T-helper 22 cell (primary cell): ENCODE measurements at places on chromosomes 1 and 21.

GRCh38 chr1:158119976-158120653 is 60.6 kb upstream of the CD1D start:
- DNase-seq: no peak

DNA sequence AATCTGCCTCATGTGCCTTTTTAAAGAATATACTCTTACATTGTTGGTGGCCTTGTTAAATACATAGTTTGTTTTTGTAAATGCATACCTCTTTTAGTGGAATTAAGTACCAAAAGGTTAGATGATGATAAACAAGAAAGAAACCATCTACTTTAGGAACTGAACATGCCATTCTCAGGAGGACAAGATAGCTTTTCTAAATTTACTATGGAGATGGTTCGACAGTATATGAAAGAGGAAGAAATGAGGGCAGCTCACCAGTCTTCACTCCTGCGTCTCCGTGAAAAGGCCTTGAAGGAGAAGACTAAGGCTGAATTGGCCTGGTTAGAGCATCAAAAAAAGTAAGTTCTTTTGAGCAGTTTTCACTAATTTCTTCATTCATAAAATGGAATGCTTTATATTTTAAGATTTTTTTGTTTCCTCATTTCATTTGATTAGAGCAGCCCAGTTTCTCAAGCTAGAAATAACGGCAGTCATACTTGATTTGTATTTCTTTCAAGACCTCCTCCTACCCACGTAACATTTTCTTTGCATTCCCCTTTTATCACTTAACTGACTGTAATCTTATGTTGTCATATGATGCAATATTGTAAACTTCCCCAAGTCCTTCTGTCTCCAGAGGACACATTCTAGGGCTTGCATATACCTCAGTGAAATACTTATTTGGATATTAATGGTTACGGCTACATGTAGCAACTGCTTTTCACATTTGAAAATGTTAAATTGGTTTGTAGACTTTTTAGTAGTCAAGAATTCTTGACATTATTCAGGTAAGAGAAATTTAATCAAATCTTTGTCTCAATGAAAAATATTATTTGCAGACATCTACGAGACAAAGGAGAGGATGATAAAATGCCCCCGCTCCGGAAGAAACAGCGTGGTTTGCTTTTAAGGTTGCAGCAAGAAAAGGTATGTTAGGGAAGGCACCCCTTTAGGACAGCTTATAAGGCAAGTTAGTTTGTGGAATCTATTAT is 99.3 kb downstream of the CEP350 start:
- DNase-seq: no peak

DNA sequence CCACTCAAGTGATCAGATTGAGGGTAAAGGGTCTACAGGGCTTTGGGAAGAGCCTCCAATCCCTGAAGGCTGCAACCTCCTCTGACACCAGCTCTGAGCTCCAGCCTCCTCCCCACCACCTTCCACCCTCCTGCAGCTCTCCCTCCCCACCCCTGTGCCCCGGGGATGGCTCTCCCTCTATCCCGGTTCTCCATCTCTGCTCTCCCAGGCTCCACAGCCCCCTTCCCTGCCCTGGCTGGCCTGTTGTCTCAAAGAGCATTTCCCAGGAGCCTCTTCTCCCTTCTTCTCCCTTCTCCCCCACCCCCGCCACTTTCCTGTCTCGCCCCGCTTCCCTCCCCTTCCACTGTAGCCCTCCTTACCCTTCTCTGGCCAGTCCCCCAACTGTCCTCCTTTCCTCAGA is 1.1 kb downstream of the PLEKHA6 start:
- no peak for DNase-seq

GRCh38 chr1:23875382-23875781 is 7.3 kb upstream of the FUCA1 start:
- DNase-seq: no peak

DNA sequence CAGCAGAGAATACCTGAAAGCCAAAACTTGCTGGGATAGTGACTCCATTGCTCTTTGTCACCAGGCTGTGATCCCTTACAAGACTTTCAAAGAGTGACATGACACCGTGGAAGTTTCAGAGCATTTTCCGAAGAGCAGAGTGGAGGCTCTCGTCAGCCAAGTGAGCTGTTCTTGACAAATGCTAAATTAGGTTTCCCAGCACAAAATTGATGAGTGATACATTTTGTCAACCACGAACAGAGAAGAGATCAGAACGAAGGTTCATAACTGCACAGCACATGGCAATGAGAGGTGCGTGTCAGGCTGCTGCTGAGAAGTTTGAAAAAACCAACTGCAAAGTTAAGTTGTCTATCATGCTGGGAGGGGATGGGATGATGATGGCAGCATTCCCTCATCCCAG is 184.4 kb upstream of the C1orf174 start:
- no peak for DNase-seq

DNA sequence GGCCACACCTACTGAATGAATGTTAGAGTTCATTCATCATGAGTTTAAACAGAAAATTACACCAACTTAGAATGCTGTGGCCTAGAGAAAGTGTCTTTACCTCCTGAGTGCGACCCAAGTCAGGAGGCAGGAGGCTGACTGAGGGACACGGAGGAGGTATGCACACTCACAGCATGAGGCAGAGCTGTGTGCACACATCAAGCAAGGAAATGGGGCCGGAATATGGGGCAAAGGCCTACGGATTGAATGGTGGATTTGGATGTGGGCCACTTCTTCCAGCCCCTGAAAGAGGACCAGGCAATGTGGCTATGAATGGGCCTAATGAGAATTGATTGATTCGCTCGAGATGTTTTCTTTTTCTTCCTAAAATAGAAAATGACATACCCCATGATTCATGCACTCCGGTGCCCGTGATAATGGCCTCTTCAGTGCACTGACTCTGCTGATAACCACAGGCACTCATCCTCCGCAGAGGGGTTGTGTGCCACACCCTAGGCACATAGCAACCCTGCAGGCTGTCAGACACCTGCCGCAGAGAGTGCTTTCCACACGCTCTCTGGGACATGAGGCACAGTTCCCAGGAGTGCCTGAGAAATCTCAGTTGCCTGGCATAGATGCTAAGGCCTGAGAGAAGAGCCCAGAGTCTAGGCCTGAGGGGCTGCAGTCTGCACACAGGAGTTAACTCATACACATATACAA is 155.5 kb downstream of the GLUL start:
- DNase-seq: no peak

- DNase-seq: no peak
Observed at GRCh38 chr1:18632218-18632588, 1.6 kb downstream of the PAX7 start.

GRCh38 chr1:183227422-183228346 is 41.6 kb downstream of the LAMC2 start:
- DNase-seq: no peak

DNA sequence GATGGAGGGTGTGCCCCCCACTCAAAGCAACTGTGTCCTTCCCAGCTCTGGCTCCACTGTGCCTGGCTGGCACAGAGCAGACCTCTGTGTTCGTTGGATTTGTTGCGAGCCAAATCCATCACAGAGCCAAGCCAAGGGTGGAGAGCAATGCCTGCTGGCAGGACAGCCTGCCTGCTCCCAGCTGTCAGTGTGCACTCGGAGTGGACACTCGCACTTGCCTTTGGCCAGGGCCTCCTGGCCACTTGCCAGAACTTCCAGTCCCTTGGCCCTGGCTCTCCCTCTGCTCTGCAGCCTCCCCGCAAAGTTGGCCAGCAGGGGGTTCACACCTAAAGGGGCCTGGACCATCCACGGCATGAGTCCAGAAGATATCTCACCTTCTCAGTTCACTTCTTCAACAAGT is 16.4 kb downstream of the HEYL start:
- no peak for DNase-seq

DNA sequence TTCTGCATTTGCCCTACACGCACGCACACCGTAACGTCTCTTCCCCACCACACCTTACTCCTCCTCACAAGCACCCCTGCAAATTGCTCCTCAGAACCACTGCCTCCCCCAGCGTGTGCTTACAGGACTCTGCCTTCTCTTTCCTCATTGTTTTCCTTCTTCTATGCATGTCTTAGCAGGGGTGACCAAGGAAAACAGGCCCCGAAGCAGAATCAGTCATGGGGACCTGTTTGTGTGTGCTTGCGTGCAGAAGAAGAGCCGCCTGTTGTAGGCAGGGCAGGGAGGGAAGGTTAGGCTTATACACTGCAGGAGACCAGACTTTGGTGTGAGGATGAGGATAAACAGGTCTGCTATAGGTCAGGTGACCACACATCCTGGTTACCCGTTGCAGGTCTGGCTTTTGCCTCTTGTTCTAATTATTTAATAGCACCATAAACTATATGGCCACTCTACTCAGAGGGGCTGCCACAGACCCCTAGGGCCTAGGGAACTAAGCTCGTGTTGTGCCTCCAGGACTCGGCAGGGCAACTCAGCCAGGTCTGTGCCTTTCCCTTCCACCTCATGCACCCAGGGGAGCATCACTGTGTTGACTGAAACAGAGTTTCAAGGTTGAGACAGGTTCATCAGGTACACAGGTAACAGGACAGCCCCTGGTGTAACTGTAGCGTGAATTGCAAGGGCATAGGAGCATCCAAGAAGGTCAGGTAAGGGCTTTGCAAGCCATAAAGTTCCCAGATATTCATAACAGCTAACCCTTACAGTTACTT is 60.8 kb upstream of the EPS8L3 start:
- DNase-seq: no peak

GRCh38 chr21:45972716-45973474 is 8.7 kb upstream of the COL6A1 start:
- DNase-seq: no peak

DNA sequence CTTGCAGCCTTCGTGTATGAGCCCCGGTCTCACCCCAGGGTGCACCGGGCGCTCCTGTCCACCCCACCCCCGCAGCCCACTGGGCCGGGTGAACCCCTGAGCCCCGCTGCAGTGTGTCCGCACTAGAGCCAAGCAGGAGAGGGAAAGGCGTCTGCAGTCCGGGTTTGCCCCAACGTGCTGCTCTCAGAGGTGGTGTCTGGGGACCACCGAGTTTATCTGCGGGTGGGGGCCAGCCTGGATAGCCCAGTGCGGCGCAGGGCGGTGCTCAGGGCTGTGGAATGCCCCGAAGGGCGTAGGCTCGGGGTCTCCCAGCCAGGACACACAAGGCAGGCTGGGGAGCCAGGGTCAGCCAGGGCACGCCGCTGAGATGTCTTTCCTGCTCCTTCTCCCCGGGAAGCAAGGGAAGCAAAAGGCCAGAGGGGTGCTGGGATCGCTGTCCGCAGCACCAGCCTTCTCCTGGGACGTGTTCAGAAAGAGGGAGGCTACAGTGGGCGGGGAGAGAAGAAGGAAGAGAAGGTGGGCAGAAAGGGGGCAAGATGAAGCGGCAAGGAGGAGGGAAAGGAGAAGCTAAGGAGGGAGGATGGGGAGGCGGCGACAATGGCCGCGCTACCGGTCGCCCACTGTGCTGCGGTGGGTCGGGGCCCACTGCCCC is 56.6 kb downstream of the MAB21L3 start:
- DNase-seq: no peak

DNA sequence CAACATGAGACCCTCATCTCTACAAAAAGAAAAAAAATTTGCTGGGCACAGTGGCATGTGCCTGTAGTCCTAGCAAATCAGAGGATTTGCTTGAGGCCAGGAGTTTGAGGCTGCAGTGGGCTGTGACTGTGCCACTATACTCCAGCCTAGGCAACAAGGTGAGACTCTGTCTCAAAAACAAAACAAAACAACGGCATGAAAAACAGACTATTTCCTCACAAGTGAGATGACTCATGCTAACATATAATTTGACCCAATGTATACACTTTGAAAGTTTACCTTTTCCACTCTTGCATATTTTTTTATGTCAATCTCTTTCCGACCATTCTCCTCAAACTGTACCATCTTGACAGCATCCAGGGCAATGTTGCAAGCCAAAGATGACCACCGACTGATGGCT is 17.5 kb downstream of the CCT3 start:
- DNase-seq: no peak

DNA sequence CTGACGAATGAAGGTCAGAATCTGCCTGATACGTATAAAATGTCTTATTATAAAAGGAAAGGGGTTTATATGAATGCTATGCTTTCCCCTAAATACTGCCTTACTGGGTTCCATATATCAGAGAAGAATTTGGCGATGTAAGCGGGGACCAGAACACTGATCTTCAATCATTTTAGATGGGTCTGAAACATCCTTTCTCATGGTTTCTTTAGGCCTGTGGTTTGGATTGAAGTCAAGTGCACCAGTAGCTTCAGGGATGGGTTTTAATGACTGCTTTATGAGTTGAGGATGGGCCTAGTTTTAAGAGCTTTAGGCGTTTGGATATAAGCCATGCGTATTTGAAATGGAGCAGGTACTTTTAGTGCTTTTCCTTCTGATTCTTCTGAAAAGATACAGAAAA is 6.9 kb downstream of the FMN2 start:
- DNase-seq: no peak

DNA sequence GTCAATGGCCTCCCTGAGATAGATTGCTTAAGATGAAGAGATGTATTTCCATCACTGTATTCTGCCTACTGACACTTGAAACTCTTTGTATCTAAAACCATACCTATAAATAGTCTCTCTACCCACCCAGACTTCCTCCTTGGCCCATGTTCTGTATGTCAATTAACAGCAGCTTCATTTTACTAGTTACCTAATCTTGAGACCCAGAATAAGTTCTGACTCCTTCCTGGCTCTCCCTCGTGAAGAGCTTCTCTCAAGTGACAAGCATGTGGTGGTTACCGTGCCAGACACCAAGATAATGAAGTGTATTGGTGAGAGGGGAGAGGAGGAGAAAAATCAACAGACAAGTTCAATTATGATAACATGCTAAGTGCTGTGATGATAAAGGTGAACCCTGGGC is 128.8 kb upstream of the RAVER2 start:
- no peak for DNase-seq

GRCh38 chr1:46517932-46518498 is 28.4 kb downstream of the DMBX1 start:
- no peak for DNase-seq

DNA sequence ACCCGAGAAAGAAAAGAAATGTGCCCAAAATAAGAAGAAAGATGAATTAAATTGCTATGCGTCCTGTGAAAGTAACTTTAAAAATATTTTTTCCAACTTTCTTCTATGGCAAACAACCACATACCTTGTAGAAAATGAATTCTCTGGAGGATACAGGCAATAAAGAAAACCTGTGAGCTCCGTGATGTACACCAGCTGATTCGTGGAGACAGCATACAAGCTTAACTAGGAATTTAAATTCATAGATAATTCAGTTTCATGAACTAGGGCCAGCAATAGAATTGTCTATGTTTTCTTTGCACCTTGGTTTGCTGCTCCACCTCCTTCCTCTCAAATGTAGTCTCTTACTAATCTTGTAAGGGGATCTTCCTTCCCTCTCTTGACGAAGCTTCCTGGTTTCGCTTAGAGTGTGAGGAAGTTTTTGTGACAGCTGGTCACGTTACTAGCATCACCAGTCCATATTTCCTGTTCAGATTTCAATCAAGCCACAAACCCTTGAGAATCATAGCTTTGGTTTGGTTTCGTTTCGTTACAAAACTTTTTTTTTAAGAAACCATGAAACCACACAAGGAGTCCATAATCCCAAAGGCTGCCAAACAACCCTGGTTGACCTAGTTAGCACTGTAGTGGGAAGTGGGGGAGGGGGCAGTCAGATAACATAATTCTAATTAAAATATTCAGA is 35.8 kb downstream of the GREM2 start:
- DNase-seq: peak; percentile 18

DNA sequence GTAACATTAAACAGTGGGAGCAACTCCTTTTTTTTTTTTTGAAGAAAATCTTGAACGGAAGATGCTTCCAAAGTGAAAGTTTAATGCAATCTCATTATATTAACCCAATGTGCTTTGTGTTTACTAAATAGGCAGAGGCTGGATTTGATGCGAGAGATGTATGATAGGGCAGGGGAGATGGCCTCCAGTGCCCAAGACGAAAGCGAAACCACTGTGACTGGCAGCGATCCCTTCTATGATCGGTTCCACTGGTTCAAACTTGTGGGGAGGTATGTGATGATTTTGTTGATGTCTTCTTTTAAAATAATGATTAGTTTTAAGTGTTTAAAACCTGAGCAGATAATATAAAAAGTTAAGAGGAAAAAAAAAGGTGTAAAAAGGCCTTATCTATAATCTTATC is 74.2 kb upstream of the PGD start:
- DNase-seq: no peak
